RPMI8226 (cell line): ENCODE measurements at places on chromosomes 13 and 19.

GRCh38 chr19:29410601-29411000, 115.2 kb upstream of the VSTM2B start:
- no peak for DNase-seq

- DNase-seq: no peak
Observed at GRCh38 chr13:44323754-44324153, 49.9 kb upstream of the SERP2 start.

GRCh38 chr19:42306646-42307045, 4.2 kb upstream of the PAFAH1B3 start:
- no peak for DNase-seq

DNA sequence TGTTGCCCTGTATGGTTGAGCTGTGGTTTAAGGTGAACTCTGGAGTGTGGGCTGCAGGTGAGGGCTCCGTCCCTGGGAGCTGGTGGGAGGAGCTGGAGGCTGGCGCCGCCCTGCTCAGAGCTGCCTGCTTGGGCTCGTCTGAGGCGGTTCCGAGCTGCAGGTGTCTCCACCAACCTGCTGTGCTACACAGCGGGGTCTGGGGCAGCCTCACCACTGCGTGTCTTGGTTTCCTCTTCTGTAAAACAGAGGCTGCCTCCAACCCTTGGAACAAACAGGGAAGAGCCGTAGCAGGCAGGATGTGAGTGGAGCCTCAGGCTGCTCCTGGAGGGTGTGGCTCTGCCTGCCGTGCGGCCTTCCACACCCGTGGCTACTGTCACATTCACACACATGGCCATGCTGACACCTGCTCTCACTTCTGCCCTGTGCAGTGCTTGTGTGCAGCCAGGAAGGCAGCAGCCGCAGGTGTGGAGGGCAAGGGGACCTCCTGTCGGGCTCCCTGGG, 21.4 kb downstream of the NAXD start:
- no peak for DNase-seq

- no peak for DNase-seq
Observed at GRCh38 chr13:31151837-31152236, 9.9 kb downstream of the HSPH1 start.

DNA sequence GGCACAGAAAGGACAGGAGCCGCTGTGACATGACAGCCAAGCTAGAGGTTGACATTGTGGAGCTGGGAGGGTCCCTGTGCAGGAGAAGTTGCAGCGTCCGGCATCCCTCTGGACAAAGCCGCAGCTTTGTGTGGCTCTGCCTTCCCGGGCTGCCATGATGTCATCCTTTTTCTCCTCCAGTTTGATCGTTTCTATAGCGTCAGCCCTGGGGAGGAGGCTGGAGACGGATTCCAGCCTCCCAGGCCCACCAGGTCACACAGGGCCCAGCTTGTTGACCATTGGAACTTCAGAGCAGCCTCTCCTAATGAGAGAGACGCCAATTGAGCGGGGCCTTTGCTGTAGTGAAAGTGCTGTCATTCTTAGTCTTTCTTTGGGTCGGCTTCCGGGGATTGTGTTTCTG, 3.8 kb upstream of the KCNJ14 start:
- DNase-seq: no peak

DNA sequence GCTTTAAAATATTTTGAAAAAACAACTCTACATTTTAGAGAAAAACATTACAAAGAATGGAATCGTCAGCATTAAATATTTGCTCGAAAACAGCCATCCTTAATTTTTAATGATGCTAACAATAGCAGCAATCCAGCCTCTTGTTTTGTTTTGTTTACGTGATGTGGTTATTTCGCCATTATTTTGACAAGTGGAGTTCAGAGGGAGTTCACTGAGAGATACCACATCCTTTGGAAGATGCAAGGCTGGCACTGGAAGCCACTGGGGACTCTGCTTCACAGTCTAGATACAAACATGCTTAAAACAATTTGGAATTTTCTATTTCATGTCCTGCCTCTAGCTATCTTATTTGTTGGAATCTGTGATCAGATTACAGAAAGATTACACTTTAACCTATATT, 556.3 kb downstream of the PCDH17 start:
- no peak for DNase-seq

DNA sequence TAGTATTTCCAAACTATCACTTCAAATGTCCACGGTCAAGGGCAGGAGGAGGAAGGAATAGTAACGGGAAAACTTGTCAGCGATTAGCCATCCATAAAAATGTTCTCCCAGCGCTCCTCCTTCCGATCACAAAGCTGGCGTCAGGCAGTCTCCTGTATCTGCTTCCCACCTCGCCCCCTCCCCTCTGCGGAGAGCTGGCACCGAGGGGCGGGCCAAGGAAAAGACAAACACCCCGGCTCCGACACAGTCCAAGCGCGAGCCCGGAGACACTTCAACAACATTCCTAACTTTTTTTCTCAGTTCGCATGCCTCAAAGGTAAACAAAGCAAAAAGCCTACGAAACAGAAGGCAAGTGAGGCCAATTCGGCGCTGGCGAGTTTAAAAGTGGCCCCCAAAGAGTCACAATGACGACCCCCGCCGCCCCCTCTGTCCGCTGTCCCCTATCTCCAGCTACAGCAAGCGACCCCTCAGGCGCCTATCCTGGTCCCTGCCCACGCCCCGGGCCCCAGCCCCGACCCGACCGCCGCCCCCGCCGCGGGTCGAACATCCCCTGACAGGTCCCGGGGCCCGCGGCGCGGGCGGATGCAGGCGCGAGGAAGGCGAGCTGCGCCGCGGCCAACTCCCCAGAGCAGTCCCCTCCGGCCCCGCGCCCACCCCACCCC, 736 bp downstream of the SMAD9 start:
- no peak for DNase-seq

GRCh38 chr13:109191413-109191812, 562.0 kb downstream of the MYO16 start:
- DNase-seq: no peak

DNA sequence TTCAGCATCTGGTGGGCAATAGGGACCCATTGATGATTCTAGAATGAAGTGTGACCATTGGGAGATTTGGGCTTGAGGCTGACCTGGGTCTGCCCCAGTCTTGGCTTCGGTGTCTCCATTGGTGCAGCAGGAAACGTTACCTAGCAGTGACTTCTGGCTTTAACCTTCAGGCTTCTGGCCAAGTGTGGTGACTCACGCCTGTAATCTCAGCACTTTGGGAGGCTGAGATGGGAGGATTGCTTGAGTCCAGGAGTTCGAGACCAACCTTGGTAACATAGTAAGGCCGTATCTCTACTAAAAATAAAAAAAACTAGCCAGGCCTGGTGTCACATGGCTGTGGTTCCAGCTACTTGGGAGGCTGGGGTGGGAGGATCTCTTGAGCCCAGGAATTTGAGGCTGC, 7.2 kb downstream of the FCHO1 start:
- no peak for DNase-seq

- DNase-seq: no peak
Observed at GRCh38 chr13:83327091-83327490, 555.2 kb downstream of the SLITRK1 start.
